Inflammatory macrophage treated with lipopolysaccharide for 1 hour (primary cell): ENCODE measurements at places on chromosomes 3 and 15.

- peak; percentile 31 for DNase-seq
Observed at GRCh38 chr15:59539799-59540198, 71.8 kb upstream of the GCNT3 start.

GRCh38 chr3:165903885-165904630 lies 66.8 kb upstream of the BCHE start:
- DNase-seq: no peak

- no peak for DNase-seq
Observed at GRCh38 chr15:63412551-63412950, 30.9 kb upstream of the CA12 start.

DNA sequence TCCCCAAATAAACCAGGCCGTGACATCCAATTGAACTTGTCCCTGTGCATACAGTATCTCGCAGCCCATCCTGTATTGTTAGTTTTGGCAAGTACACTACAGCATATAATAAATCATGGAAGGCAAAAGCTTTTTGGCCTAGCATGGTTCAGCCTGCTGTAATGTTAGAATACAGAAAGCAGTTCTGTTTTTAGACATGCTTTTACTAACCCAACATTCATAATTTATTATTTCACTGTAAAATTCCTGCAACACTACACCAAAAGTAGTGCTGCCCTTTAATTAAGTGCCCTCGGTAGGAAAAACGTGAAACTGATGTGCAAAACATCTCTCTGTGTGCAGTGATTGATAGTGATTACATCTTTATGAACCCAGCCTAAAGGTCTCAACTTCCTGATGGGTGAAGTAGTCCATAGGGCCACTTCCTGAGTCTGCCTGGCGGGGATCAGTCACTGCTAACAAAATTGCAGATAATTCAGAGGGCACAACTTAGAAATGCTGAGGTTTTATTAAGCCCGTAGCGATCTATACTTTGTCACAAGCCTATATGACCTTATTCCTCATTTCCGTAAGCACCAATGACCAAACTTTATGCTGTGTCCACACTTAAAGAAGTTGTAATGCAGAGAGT lies 227.8 kb downstream of the CDIN1 start:
- no peak for DNase-seq

DNA sequence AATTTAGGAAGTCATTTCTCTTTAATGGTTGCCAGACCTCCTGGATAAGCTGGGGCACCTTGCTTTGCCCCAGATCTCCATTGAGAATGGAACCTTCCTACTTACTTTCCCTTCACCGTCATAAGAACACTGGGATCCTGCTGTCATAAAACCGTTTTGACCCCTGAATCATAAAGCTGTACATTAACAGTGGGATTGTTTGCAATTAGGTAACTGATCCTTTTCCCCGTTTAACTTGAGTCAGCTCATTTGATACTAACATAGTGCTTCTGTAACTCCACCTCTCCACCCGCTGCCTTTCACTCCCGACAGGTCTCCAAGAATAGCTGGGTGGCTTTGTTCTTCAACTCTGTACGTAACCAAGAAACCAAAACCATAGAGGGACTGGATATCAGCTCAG lies 308.2 kb upstream of the WNT5A start:
- no peak for DNase-seq

- no peak for DNase-seq
Observed at GRCh38 chr3:165133188-165133899, 55.0 kb upstream of the SI start.

DNA sequence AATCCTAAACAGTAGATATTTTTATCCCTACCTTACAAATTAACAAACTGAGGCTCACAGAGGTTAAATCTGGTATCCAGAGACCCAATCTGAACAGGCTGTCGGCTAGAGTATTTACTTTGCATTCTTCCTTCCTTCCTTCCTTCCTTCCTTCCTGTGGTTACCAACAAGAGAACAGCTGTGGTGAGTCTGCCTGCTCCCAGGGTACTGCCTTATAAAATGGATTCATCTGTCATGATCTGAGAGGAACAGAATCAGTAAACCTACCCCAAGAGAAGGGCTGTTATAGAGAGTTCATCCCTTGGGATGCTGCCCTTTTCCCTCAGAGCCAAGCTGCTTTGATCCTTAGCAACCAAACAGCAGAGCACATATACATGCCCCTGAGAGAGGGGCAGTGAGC lies 3.6 kb downstream of the GADL1 start:
- DNase-seq: no peak

- DNase-seq: no peak
Observed at GRCh38 chr3:192904632-192905289, 12.9 kb downstream of the MB21D2 start.

- no peak for DNase-seq
Observed at GRCh38 chr15:47362118-47362905, 355.0 kb upstream of the SEMA6D start.

GRCh38 chr15:62306851-62307504 lies 141.9 kb upstream of the C2CD4B start:
- DNase-seq: peak; percentile 31

DNA sequence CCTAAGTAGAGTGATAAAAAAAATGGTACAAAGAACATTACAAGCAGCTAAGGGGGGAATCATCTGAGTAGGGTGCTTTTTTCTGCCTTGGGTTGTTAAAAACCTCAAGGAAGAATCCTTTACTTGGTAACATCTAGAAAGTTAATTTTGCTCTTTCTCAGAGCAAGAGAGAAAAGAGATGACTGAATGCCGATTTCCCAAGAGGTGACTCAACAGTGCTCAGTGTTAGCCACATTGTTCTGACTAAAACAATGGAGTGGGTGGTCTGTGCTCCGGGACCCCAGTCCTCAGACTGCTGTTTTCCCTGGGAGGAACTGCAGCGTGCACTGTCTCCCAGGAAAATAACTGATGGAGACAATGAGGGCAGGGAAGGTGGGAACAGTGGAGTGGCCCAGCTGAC lies 41.1 kb upstream of the RASGRP1 start:
- DNase-seq: no peak

- peak; percentile 95 for DNase-seq
Observed at GRCh38 chr15:93028632-93029213, 60.3 kb downstream of the RGMA start.

DNA sequence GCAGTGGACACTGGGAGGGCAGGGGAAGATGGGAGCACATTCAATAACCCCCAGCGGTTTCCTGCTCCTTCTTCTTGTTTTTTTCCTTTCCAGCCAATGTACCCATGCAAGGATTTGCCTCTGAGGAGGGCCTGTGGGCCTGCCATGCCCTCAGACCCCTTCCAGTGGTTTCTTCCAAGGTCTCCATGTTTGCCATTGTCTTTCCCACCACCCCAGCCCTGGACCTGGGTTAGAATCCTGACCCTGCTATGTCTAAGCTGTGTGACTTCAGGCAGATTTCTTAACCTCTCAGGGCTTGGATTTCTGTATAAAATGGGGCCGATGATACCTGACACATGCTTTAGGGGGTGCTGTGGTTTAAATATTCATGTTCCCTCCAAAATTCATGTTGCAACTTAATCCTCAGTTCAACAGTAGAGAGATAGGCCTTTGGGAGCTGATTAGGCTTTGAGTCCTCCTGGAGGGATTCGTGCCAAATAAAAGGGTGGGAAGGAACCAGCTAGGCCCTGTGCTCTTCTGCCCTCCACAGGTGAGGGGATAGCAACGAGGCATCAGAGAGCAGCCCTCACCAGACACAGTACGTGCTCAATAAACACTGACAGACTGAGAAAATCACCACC lies 46.3 kb upstream of the FLNB start:
- peak; percentile 48 for DNase-seq

DNA sequence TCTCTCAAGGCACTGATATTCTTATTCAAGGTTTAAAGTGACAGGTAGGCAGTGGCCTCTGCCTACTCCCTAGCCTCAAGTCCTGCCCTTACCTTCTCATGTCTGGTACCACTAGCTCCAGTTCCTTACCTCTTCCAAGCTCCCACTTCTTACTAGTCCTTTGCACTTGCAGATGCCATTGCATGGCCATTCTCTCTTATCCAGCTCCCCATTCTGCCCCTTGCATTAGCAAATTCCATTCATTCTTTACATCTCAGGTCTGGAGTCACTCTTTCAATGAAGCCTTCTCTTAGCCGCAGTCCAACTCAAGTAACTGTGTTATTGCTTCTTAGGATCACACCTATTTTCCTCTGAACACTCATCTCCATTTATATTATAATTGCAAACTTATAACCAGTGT lies 807.1 kb downstream of the EDEM1 start:
- DNase-seq: no peak

GRCh38 chr3:9934993-9935392 lies 1.4 kb downstream of the CRELD1 start:
- no peak for DNase-seq

- no peak for DNase-seq
Observed at GRCh38 chr15:25242166-25242879, 196.5 kb downstream of the UBE3A start.

DNA sequence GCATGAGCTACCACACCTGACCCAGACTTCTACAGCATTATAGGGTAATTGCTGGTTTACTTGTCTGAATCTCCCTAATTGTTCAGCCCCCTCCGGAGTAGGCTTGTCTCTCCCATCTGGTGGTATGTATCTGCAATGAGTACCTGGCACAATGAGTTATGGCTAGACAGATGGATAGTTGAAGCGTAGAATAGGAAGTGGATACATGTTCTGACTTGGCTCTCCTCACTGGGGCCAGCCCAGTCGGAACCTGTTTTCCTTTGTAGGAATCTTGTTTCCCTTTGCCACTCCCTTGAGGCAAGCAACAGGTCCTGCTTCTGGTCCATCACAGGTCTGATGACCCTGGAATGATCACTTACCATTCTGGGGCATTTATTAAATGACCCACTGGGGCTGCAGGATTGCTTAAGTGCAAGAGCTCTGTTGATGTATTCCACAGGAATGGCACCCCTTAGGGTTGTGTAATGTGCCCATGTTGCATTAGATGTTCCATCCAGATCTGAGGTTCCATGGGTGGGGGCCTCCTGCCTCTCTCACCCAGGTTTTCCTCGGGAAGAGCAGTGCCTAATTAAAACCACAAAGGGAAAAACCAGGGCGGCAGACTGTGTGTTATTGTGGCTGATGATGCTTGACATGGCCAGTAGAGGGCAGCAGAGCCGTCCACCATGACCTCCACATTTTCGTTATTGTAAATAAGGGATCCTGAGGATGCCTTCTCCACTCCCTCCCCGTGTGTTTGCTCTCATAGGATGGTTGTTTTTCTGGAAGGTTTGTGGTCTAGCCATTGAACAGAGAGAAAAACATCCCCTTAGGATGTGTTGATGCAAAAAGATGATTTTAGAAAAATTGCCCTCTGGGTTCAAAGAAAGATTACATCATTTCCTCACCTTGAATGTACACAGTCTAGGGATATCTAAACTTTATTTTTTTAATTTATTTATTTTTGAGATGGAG lies 58.0 kb downstream of the CMTM8 start:
- peak; percentile 41 for DNase-seq

DNA sequence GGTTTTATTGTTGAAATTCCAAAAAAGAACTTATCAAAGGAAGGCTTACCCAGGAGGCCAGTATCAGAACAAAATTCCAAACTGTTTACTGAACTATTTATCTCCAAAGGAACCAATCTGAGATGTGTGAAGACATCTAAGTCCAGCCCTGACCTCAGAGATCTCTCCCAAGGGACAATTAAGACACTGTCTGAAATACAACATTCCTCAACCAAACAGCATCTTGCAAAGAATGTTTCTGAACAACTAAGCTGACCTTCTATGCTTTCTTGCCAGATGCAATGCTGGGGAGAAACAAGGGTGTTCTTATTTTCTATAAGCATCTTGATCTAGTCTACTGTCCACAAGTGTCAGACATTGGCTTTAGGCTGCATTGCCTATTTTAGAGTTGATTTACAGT lies 13.6 kb downstream of the PDZRN3 start:
- DNase-seq: no peak

- no peak for DNase-seq
Observed at GRCh38 chr3:52086461-52086860, 30.1 kb upstream of the DUSP7 start.

GRCh38 chr3:110419096-110419495 lies 652.5 kb upstream of the NECTIN3 start:
- no peak for DNase-seq

DNA sequence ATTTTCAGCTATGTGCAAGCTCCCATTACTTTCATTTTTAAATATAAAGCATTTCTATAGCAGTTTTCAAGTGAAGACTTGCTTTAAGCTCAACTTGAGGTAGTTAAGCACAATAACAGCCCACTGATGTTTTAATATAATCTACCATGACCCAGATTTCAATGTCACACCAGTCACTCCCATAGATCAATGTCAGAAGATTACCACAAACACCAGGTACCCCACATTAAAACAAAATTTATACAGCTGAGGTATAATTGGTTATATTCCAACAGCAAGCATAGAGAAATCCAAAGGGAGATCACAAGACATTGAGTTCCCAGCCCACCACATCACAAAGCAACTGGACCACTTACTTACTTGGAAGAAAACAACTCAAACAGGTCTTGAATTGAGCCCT lies 22.8 kb downstream of the GTPBP8 start:
- no peak for DNase-seq

DNA sequence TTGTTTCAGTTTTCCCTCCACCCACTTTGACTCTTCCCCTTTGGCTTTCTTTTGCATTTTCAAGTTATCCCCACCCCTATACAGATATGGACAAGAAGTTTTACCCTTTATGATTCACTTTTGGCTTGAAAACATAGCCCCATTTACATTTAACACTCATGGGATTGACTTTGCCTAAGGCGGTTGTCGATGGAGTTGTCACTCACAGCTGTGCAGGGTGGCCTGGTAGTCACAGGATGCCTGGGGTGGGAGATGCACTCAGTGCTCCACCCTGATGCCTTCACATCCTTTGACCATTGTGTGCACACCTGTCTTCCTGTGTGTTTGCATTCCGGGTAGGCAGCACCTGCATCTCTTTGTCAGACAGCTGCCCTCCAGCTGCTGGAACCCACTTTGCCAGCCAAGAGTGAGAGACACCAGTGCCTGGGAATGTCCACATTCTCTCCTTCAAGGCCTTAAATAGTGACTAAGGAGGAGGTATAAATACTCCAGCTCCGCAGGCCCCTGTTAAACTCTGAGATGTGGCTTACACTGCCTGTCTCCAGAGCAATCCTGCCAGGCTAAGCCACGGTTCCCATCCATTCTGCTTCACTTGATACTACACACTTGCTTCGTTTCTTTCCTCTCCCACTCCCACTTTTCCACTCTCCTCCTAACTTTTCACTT lies 191.5 kb upstream of the SLC24A5 start:
- DNase-seq: no peak

- no peak for DNase-seq
Observed at GRCh38 chr3:105691633-105692032, 177.2 kb downstream of the CBLB start.

DNA sequence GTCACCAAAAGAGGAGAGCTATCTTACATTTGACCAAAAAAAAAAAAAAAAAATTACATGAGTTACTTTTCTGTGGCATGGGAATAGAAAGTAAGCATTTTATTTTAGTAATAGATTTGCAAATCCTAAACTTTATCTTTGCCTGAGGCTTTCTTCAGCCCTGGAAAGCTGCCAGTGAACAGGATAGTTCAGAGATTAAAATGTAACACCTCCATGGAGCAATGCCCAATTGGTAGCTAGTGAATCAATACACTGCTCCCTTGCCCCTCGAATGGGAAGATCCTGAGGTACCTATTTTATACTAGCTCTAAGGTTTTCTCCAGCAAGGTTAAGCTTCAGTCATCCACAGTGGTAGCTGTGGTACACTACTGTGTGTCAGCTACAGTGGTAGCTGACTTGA lies 867.1 kb downstream of the NAALADL2 start:
- no peak for DNase-seq
